ENCODE measurements at places on chromosomes 3 and 15.

DNA sequence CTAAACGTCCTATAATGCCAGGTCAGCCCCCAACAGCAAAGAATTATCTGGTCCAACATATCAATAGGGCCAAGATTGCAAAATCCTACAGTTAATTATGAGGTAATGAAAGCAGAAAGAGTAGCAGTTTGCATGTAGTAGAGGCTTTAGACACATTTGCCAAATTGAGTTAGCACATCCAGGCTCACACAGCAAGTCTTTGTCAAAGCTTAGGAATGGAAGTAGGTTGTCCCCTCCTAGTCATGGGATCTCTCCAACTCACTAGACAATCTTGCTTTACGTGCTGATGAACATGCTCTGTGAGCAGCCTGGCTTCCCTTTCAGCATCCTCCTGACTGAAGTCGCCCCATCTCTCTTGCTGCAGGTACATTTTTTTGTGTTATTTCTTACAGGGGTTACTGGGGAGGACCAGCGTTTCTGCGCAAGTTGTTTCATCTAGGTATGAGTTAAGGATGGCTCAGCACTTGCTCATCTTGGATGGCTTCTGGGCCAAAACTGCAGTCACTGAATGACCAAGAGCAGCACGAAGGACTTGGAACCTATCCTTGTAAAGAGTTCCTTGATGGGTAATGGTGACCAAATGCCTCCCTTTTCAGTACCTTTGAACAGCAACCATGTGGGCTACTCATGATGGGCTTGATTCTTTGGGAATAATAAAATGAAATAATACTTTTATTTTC, 55.9 kb downstream of the SQOR start:
- no peak for DNase-seq

- no peak for DNase-seq
These were observed 23.0 kb upstream of the MAP3K13 start for GRCh38 chr3:185339945-185340344.

- no peak for DNase-seq
These were observed 40.3 kb downstream of the CFAP100 start for GRCh38 chr3:126434931-126435411.

GRCh38 chr3:158134363-158134762, 24.5 kb downstream of the RSRC1 start:
- DNase-seq, result no peak

DNA sequence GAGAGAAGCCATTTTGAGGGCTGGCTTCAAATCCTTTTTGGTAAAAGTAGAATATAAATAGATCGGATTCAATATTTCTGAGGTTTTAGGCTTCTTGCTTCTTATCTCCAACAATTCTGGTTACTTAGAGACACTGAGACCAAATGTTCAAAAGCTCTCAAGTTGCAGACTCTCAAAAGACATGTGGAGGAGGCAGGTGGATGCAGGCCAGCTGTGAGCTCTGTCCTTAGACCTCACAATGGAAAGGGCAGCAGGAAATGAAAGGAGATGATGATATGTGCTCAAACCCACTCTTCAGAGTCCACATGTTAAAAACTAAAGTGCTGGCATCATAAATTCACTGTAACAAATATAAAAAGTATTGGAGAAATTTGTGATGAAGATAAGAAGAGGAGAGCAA, 424.9 kb upstream of the ALCAM start:
- no peak for DNase-seq

DNA sequence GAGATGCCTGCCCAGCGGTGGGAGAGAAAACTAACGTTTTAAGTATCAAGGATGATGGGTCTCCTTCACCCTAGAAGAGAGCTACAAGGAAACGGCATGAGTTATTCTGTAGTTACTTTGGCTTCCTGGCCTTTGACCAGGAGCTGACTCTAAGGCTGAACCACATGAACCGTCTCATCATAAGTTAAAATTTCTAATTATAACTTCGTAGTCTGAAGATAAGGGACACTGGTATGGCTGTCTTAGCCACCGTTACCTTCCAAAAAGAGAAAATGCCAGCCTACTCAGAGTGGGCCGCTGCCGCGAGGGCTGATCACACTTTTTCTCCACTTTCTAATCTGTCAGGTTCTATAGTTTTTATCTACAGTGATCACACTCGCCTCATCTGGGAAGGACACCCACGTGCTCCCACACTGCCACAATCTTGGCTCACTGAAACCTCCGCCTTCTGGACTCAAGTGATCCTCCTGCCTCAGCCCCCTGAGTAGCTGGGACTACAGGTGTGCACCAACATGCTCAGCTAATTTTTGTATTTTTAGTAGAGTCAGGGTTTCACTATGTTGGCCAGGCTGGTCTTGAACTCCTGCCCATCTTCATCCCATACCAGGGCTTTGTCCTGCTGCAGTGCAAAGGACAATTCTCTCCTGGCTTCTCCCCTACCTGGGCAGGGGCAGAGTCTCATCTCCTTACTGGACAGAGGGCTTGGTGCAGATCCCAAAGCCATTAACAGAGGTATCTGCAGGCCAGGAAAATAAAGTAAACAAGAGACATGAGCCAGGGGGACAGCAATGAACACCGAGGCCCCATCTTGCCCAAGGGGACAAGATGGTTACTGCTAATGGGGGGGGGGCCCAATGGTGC, 73.4 kb downstream of the RFTN1 start:
- no peak for DNase-seq

- no peak for DNase-seq
These were observed 29.4 kb upstream of the SLCO2A1 start for GRCh38 chr3:134059035-134059601.

DNA sequence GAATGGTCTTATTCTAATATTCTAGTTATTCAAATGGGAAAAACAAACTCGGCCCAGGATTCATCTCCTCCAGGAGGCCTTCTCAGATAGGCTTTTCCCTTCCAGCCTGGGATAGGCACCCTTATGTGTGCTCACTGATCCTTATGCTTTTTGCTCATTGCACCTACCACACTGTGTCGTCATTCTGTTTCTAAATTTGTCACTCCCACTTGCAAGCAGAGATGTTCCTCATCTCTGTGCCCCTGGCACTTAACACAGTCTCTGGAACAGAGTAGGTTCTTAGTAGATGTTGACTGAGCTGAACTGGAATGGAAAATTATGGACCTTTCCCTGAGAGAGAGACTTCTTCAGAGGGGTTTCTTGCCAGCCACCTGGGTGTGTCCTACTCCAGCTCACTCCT, 18.7 kb upstream of the SPG11 start:
- no peak for DNase-seq

DNA sequence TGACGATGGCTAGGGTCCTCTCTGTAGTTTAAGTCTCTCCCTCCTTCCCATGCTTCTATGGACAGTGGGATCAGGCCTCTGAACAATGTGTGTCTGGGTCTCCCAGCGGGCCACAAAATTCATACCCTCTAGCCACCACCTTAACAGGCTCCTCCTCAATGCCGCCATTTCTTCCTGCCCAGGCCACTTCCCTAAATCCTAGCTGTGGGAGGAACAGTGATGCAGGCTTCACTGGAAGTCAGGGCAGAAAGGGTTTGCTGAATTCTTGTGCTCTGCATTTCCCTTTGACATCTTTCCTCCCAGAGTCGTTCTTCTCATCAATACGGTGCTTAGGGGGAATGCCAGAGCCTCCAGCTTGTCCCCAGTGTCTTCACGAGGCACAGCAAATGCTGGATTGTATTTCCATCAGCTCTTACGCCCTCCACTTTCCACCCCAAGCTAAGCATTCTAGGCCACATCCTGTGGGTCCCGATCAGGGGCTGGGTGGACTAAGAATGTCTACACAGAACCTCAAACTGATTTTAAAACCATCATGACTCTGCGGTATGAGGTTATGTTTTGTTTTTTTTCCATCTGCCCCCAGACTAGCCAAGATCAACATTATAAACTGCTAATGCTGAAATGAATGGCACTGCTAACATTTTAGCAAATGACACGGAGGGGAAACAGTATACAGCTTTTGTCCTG, 11.9 kb upstream of the LDHAL6B start:
- no peak for DNase-seq

DNA sequence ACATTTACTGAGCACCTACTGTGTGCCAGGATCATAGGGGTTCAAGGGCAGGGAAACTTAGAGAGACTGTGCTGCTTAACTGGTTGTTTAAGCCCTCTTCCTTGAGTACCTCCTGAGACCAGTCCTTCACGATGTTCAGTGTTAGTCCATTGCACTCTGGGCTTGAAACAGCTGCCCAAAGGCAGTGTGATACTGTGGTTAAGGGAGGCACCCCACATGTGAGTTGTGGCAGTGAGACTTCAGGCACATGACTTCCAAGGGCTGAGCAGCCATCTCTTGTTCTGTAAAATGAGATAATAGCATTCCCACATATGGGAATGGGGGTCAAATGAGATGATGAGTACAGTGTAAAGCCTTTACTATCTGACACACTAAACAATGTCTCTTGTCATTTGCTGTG, 75.1 kb downstream of the LINGO1 start:
- DNase-seq, result peak; percentile 23

- DNase-seq, result no peak
These were observed 155.8 kb upstream of the LRIG1 start for GRCh38 chr3:66656609-66657008.

DNA sequence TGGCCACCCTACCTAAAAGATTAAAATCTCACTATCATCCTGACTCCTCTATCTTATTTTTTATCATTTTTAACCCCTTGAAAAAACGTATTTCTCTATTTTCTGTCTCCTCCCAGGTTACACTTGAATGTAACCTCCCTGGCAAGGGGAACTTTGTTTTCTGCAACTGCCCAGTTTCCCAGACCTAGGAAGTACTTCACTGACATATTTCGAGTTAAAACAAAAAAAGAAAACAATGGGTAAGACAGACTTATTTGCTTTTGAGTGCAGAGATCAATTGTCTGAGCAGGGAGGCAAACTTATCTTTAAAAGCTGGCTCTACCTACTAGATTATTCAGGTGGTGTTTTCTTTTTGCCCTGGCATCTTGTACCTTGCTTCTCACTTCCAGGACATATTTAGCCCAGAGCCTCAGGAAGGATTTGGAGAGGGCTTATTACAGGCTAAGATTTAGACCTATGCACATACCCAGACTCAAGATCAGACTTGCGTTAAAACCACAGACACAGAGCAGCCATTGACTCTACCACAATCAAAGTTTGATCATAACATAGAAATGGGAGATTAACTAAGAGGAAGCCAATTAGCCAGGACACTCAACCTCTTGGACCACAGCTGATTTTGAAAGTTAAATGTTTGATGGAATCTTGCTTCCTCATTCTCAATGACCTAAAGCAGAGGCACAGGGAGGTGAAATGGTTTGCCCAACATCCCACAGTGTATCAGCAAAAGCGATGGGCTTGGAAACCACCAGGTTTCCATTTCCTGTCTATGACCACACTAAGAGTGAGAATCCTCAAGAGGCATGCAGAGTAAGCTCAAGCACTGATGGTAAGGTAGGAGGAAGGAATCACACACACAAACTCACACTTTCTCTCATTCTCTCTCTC, 169.5 kb upstream of the THBS1 start:
- DNase-seq, result no peak

GRCh38 chr3:186920301-186920700, 10.0 kb upstream of the ST6GAL1 start:
- DNase-seq, result no peak

DNA sequence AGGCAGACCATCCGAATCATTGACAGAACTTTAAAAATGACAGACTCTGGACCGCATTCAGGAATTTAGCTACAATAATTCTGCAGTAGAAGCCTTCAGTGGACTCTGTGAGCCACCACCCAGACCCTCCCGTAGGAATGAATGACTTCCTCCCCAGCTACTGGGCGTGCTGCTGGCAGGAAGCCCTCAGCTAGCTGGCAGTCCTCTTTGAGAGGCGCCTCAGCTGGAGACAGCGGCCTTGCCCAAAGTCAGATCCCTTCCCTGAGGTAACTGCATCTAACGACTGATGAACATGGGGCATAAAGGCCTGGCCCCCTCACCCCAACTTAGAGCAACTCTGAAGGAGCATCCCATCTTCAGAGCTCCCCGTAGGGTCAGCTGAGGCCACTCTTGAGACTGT, 25.8 kb downstream of the CRABP1 start:
- no peak for DNase-seq

GRCh38 chr3:57605683-57606082, 8.5 kb upstream of the ARF4 start:
- DNase-seq, result no peak

DNA sequence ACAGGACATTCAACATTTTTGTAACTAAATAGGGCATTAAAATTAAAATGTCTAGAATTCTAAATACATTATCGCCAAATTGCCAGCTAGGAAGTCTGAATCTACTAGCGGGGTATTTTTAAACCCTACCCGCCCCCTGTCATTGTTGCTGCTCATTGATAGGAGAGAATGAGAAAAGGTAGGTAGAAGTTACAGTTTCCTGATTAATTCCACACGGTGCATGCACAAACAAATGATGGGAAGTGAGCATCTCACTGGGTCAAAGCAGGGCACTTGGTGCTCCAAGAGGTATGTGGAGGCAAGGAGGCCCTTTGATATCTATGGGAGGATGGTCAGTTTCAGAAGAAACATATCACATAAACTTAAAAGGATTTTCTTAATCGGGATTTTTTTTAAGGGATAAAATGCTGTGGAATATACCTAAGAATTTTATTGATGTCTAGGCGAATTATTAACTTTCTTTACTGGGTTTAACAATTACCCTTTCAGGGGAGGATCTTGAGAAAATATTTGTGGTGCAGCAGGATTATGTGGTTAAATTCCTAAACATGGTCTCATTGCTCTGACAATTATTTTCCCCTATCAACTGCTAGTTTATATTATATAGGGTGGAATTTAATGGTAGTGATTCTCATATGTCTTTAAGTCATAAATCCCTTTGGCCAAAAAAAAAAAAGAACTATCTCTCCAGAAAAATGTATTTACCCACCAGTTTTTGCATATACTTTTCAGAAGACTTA, 236.0 kb upstream of the GOLGA6L4 start:
- no peak for DNase-seq

DNA sequence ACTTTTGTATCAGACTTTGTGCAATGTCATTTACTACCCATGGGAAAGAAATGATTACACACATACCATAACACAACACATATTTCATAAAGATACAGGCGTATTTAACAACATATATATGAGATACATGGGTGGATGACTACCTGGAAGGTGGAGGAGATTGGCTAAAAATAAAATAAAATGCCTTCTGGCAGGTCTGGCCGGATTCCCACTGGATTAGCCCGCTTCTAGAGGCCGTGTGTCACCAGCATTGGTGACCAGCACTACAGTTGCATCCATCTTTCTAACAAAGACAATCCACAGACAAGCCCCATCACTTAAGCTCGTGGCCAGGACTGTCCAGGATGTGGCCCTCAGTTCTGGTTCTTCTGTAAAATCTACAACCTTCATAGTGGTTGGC, 21.0 kb upstream of the SEC22A start:
- no peak for DNase-seq

DNA sequence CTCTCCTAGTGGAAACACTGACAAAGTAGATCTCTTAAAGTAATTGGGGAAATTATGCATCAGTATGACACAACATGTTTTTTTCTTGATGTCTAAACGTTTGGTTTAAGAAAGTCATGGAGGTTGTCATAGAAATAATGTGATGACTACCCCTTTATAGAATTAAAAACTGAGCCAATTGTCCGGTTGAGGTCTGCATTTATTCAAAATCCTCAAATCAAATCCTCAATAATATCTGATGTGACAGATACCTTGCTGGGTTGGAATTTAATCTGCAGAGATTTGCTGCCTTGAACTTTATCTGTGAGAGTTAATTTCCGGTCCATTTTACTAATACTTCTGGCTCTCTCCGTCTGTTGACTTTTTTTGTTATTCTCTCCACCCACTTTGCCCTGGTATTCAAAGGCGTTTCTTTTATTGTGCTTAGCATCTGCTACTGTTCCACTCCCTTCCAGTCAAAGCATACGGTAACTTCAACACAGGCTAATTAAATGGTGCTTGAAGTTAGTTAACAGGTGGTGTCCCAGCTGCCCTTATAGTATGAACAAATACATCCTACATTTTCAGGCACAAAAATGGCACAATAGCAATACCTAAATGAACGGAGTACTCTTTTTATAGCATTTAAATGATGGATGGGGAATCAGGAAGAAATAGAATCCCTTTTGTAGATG, 628.3 kb downstream of the ROBO1 start:
- DNase-seq, result no peak

Measured in erythroblast (primary cell).